Foreskin keratinocyte (primary cell): ENCODE measurements at places on chromosomes 16 and 17. TPM values are rescaled to one million over a fixed set of nuclear protein-coding genes. Genes with fewer than 3 reads are reported as not detected.

The SUPT6H gene
- total RNA-seq = 41.4 and 44.2 TPM in 2 replicates

The FNDC8 gene
- not detected in 2 replicates for total RNA-seq

The MAPK8IP3 gene
- total RNA-seq = 22.4 and 28.2 TPM in 2 replicates

The ZNF19 gene
- 2.0 and 2.9 TPM in 2 replicates for total RNA-seq

The LCAT gene
- 19.2 and 24.8 TPM in 2 replicates for total RNA-seq

The HBQ1 gene
- total RNA-seq = 0.28 TPM in 1 of 2 replicates, not detected in the other

The HBM gene
- total RNA-seq = not detected in 2 replicates
